Foreskin melanocyte (primary cell): ENCODE measurements at places on chromosomes 7 and 10.

DNA sequence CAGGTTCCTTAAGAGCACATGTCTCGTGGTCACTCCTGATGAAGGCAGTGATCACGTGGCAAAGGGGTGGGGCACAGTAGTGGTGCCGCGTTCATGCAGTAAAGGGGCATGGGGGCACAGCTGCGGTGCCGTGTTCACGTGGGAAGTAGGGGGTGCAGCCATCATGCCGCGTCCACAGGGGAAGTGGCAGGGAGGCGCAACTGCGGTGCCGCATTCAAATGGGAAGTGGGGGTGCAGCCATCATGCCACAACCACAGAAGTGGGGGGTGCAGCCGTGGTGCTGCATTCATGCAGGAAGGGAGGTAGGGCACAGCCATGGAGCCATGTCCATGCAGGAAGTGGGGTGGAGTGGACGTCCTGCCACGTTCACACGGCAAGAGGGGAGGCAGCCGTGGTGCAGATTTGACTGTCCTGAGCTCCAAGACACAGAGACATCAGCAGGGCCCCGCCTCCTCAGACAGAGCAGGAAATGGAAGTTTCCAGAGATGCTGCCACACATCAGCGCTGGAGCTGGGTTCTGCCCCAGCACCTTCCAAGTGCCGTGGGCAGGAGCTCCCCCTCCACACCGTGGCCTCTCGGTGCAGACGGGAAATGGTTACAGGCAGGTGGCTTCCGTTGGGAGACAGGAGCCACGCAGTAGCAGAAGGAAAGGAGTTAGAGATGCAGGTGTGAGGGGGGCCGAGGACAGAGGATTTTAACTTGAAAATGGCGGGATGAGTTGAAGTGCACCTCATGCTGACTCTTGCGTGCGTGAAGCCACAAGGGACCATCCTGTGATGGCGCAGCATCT lies 95.0 kb upstream of the DDC start:
- DNase-seq: no peak

GRCh38 chr10:1257274-1257673 lies 201.1 kb downstream of the WDR37 start:
- no peak for DNase-seq

DNA sequence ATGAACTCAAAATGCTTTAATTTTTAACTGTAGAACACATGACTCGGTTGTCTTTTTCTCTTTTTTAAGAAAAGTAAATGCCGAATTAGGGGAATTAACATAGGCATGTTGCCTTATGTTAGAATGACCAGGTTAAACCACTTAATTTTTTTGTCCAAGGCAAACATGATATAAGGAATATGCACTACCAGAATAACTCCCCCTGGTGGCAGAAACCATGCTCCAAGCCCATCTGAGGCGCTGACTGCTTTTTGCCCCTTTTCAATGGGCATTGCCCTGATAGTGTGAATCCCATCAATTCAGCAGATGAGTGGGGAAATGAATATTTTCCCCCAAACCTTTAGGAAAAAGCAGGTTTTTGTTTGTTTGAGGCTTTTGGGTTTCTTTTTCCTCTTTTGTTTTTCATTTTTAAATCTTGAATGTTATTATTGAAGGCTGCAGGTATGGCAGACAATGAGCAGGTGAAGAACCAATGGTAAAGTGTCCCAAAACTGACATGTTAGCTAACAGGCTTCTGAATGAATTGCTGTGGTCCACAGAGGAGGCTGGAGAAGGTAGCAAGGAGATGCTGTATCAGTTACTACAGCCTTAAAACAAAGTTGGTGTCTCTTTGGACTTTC lies 284.3 kb downstream of the SORCS3 start:
- peak; percentile 12 for DNase-seq

DNA sequence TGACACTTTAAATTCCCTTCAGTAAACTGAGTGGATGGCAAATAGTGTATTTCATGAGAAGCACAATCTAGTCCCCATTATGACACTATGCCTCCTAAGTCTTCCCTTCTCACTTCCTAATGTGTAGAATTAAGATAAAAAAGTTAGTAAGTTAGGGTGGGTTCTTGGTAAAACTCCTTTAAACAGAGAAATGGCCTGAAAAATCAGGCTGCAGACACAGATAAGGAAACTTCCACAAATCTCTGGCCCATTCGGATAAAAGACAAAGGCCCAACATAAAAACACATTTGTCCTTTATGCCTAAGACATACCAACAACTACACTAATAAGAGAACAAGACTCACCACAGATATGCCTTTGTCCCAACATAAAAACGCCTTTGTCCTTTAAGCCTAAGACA lies 21.5 kb downstream of the AKR1C8 start:
- DNase-seq: peak; percentile 21

- no peak for DNase-seq
Observed at GRCh38 chr10:131402771-131403650, 91.5 kb upstream of the TCERG1L start.

GRCh38 chr7:158238616-158239289 lies 348.9 kb downstream of the PTPRN2 start:
- DNase-seq: no peak

- no peak for DNase-seq
Observed at GRCh38 chr10:100751211-100751933, 6.0 kb downstream of the PAX2 start.

DNA sequence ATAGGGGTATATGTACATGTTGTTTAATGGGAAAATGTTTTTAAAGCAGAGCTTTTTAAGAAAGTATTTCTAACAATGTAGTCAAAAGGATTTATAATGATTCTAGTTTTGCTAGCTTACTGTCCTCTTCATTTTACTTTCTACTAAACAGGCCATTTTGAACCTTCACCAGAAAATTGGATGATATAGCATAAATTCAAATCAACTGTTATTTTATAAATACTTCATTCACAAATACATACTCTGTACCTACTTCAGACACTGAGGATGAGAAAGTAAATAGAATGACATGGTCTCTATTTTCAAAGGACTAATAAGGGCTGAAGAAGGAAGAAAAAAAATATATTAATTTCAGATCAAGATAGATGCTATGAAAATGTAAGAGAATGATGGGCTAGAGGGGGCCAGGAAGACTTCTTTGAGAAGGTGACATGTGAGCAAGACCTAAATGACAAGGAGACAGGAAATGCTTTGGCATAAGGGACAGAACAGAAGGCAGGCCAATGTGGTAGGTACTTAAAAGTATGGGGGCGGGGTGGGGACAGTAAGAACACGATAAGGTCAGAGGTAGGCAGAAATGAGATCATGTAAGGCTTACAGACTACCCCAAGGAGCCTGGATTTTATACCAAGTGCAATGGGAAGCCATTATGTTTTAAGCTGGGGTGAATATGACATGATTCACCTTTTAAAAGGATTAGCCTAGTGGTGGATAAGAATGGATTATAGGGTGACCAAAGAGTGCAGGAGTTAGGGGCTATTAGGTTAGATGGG lies 5.2 kb downstream of the NAMPT start:
- DNase-seq: no peak

DNA sequence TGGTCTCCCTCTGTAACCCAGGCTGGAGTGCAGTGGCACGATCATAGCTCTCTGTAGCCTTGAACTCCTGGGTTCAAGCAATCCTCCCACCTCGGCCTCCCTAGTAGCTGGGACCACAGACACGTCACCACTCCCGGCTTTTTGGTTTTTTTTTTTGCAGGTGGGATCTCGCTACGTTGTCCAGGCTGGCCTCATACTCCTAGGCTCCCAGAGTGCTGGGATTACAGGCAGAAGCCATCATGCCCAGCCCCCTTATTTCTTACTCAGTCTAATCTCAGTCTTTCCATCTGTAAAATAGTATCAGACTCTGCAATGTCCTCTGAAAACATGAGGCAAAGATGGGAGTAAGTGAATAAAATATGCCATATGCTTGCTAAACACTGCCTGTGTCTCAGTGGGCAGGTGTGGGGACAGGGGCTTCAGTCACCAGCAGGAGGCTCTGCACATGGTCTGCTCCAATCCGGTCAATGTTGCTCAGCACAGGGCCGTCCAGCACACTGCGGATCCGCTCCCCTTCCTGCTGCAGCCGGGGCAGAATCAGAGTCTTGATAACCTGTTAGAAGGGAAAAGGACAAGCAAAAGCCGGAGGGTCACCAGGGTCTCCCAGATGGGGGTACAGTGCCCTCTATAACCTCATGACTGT lies 8.2 kb downstream of the AP4M1 start:
- DNase-seq: no peak

DNA sequence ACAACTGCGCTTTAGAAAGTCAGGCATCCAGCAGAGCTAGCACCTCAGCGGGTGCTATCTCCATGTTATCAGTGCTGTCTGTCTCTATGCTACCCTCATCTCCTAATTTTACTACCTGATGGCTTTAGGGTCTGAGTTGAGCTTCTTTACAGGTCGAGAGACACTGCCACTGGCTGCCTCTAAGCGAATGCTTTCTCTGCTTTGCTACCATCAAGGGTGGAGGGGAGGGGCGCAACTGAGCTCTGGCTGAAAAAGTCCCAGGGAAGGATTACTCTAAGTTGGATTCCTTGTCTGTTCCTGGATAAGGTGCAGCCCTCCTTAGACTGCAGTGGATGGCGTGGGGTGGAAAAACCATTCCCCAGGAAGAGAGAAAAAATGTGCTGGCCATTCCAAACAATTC lies 105.7 kb downstream of the CDK14 start:
- DNase-seq: no peak

DNA sequence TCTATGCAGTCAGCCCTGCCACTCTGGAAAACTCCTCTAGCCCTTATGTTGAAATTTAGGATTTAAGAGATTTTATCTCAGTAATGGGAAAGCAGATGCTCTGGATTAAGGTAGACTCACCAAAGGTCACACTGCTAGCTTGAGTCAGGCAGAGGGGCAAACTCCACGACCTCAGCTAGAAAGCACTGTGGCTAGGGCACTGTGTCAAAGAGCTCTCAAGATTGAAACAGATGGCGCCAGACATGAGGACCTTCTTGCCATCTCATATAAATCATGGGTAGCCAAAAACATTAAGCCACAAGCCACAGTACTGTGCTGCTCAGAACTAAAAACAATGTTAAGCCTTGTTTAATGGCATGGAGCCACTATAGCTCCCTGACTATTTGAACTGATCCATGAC lies 188.7 kb downstream of the DNAJC1 start:
- no peak for DNase-seq

- DNase-seq: no peak
Observed at GRCh38 chr7:2478399-2478785, 2.2 kb upstream of the GRIFIN start.

DNA sequence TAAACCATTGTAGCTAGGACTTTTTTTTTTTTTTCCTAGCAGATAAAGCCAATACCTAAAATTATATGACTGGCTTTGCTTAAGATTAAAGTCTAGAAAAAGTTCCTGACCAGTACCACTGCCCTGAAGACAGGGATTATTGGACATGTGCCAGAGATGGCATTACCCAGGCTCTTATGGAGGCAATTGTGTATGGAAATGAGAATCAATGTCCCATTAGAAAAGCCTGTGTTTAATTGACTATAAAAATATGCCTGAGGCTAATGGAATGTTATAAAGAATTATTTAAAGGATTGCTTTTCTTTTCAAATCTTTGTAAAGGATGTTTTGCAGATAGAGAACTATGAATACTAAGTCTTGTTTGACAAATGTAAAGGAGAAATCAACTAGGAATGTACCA lies 196.7 kb downstream of the ANK3 start:
- DNase-seq: peak; percentile 90

DNA sequence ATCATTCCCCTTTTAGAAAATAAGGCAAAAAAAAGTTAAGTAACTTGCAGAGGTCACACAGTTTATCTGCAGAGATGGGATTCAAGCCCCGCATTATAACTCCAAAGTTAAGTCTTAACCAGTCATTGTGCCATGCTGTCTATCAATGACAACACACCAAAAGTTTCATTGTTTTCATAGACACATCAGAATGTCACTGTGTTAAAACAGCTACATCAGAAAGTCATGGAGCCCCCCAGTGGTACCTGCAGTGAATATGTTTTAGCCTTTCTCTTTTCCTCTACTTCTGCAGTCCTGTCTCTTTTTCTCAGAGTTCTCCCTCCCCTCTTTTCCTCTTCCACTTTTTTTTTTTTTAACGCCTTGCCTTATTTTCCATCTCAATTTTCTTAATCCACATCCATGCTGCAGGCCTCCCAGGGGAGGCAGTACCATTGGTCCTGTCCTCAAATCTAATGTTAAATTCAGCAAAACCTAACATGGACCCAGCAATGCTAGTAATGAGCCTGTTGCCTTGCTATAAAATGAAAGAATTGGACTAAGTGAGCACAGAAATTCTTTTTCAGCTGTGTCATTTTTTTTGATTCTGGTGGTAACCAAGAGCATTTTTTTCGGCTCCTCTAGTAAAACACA lies 3.8 kb upstream of the NRCAM start:
- peak; percentile 44 for DNase-seq
